NCI-H1436 (cell line): ENCODE measurements at places on chromosomes 4 and X.

DNA sequence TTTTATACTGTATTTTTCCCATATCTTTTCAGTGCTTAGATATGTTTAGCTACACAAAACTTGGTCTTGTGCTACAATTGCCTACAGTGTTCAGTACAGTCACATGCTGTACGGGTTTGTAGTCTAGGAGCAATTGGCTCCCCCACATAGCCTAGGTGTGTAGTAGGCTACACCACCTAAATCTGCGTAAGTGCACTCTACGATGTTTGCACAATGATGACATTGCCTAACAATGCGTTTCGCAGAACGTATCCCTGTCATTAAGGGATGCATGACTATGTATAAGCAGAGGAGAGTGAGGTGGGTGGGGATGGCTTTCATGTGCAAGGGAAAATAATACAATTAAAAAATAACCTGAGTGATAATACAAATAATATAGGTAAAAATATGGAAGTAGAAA is 131.4 kb downstream of the GBA3 start:
- peak; percentile 38 for DNase-seq

DNA sequence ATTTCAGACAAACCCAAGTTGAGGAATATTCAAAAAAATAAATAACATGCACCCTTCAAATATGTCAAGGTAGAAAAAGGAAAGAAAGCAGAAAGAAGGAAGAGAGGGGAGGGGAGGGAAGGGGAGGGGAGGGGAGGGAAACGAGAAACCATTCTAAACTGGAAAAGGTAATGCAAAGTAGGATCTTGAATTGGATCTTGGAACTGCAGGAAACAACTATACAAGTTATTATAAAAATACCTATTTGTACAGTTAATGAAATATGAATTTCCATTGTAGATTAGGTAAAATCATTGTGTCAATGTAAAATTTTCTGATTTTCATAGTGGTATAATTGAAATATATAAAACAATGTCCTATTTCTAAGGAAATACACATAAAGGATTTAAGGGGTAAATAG is 668.4 kb downstream of the FAT4 start:
- no peak for DNase-seq

GRCh38 chrX:53262918-53263394 is 18.4 kb downstream of the IQSEC2 start:
- no peak for DNase-seq

DNA sequence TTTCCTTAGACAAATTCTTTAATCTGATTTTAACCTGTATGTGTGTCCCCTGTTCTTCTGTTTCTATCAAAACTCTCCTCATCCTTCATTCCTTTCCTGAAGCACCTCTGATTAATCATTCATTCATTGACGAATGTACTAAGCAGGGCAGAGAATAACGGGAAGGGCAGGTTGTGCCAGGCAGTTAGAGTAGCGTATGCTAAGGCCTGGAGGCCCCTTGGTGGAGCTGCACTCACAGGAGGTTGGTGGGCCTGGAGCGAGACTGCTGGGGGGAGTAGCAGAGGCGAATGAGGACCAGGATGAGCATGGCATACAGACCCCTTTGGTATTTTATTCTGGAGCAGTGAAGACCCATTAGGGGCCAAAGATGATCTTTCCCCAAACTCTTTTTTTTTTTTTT is 22.5 kb downstream of the PTTG2 start:
- no peak for DNase-seq

DNA sequence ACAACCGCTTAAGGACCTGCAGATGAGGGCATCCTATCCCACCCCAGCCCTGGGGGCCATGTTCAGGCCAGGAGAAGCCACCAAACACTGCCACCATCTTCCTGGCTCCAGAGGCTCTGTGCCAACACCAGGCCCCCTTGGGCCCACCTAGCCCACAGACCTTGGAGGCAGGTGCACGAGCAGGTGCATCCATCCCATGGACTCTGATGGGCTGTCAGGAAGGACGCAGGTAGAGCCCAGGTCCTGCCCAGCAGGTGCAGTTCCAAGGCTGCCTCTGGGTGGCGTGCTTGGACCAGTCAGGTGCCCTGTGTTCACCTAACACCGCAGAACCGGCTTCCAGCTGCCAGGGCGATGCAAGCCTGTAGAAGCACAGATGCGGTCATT is 22.8 kb upstream of the PDE6B start:
- DNase-seq, result peak; percentile 47
